Spleen (tissue), 13 donors: ENCODE measurements at places on chromosomes 1 and 21. TPM values are rescaled to one million over a fixed set of nuclear protein-coding genes. Genes with fewer than 3 reads are reported as not detected.

Gene NPR1
- polyA plus RNA-seq, result 2.1 TPM

Gene RIPK4
- polyA plus RNA-seq, result 0.06 TPM

Gene TSSK3
- 0.27 TPM for polyA plus RNA-seq

Gene ATP1A4
- 0.85 TPM for polyA plus RNA-seq

Gene HCRTR1
- polyA plus RNA-seq, result not detected

Gene LCE2B
- not detected for polyA plus RNA-seq

Gene KRTAP20-3
- not detected for polyA plus RNA-seq

Gene LEPROT
- polyA plus RNA-seq, result 16.5 TPM

Gene IQCC
- 1.6 TPM for polyA plus RNA-seq

Gene OR14K1
- not detected for polyA plus RNA-seq

Gene GJA8
- polyA plus RNA-seq, result not detected

Gene HSD3B1
- polyA plus RNA-seq, result not detected

Gene PDZK1IP1
- polyA plus RNA-seq, result 8.3 TPM

Gene KRTAP13-2
- polyA plus RNA-seq, result not detected
